ENCODE measurements at places on chromosomes 3 and 15.

DNA sequence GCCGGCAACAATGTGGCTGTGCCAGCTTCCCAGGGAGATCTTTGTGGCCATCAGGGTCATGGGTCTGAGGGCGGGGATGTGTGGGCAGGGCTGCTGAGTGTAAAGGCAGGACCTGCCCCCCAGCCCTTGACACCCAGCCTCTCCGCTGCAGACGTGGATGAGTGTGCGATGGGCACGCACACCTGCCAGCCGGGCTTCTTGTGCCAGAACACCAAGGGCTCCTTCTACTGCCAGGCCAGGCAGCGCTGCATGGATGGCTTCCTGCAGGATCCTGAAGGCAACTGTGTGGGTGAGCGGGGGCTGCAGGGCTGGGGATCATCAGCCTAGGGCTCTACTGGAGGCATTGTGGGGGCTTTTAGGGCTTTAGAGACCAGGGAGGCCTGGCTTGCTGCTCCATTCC lies 78.8 kb downstream of the FBLN2 start:
- DNase-seq: no peak

DNA sequence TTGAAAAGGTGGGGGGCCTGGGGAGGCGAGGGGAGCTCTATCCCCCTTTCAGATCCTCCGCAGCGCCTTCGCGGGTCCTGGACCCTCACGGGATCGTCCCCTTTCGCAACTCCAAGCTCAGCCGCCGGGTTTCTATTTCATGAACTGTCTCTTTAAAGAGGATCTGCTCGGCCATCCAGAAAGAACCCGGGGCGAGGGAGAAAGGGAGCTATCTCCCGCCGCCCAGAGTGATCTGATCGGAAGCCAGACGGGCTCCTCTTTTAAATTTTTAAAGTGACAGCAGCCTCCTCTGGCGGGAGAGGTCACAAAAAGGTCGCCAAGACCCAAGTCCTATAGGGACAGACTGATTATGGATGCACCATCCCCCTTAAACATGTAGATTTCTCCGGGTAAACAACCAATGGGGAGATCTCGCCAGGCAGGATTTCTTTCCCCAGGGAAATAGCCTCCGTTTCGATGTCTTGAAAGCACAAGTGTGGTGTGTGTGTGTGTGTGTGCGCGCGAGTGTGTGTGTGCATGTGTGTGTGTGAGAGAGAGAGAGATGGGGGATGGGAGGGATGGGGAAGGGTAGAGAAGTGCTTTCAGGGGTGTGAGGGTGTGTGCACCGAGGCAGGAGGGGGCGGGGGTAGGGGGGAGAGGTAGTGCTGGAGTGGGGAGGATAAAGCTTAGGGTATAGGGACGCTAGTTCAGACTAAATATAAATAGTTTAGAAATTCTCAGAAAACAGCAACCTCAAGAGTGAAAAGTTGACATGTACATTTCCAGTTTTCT lies 516.1 kb downstream of the MECOM start:
- DNase-seq: no peak

- DNase-seq: no peak
Observed at GRCh38 chr15:91228890-91229289, 128.8 kb downstream of the SV2B start.

- no peak for DNase-seq
Observed at GRCh38 chr15:83067638-83067962, 548 bp upstream of the BTBD1 start.

GRCh38 chr3:8541486-8541885 lies 39.9 kb downstream of the LMCD1 start:
- DNase-seq: no peak

DNA sequence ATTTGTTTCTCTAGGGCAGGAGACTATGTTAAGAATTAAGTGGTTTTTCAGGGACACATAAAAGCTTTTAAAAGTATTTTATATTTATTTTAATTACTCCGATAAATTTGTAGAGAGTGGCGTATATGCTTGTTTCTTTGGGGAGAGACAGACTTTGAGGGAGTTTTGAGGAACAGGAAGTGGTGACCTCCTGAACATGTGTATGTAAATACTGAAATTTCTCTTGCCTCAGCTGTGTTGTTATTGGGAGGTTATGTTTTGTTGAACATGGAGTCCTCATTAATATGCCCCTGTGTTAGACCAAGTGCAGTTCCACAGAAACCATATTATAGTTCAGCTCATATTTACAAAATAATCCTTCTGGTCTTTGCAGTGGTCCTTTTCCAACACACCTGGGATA lies 41.8 kb upstream of the UTS2B start:
- no peak for DNase-seq

DNA sequence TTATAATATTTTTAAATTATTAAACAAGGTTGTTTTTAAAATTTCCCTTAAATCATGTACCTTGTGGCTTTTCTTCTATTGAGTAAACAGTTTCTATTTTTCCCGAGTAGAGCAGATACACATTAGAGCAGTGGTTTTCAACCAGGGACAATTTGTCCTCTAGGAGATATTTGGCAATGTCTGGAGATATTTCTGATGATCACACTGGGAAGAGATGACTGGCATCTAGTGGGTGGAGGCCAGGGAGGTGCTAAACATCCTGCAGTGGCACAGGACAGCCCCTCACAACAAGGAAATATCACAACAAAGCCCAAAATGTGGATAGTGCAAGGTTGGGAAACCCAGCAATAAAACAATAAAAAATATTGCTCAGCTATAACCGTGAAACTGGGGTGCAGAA lies 113.0 kb upstream of the PTPRG start:
- no peak for DNase-seq

DNA sequence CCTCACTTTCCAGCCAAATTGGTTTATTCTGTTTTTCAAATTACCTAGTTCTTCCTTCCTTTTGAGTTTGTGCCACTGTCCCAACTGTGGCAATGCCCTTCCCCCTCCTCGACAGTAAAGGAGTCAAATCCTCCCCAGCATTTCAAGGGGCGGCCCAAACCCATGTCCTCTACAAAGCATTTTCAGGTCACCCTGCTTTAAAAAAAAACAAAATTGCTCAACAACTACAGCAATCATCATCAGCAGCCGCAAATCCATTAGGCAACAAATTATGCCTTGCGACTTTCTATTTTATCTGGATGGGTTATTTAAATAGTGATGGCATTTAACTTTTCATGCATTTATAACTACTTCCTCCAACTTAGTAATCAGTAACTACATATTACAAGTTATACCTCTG lies 32.7 kb downstream of the PLD1 start:
- DNase-seq: no peak

GRCh38 chr15:75347222-75348033 lies 589 bp downstream of the NEIL1 start:
- DNase-seq: peak; percentile 55

DNA sequence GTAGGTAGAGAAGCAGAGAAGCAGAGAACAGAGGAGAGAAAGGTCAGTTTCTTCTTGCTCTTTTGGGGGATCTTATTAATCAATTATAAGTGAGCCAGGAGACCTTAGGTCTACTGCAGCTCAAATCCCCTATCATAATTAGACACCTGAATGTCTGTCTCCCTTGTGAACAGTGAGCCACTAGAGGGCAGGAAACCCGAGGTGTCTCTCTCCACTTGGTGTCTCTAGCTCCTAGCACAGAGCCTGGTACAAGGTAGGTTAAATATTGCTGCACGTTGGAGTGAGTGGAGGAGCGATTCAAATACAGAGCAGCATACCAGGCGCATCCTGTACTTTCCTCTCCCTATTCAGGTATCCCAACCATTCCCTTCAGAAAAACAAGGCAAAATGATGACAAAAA lies 2.0 kb upstream of the ST8SIA2 start:
- DNase-seq: no peak

DNA sequence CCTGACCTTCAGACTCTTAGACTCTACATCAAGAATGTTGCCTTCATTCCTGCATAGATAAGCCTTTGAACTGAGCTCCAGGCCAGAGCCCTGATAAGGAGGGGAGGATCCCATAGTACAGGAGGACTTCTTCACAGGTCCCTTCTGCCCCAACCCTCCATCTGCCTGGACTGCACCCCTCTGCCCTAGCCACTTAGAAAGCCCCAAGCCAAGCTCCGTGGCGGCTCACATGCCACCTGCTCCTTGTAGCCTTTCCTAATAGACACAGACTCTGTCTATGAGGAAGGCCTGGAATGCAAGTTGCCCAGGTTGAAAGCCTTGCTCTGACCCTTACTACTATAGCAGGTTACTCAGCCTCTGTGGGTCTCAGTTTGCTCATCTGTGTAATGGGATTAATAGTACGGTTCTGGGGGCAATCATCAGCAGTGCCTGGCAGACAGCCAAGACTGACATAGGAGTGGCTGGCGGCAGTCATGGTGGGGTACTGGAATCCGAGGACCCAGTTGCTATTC lies 11.6 kb downstream of the PCSK6 start:
- no peak for DNase-seq

DNA sequence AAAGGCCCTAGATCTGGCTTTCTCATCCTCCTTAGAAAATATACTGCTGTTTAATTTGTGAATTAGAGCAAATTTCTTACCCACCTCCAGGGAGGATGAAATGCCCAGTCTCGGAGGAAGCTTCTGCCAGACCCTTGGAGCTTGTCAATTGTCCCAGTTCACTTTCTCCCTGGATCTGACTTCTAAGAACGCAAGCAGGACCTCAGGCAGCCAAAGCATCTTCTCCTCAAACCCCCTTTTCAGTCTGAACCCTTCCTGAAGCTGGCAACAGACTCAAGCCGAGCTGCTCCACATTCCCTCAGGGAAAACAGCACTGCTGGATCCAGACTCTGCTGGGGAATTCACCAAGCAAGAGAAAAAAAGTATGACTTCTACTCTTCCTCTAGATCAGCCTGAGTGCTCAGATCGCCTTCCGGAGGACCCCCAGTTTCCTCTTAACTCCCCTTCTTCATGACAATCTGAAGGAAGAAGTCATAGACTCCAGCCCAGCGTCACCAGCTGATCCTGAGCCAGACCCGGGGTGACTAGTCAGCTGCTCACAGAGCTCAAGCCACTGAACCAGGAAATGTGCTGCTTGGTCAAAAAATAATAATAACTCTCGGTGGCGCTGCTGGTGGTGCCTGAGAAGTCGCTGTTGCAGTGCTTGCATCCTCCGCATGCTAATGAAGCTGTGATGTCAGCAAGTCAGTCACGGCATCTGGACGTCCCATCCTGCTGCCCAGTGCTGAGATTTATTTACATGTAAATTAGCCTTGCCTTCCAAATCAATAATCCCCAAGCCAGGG lies at the start of gene PRICKLE2:
Gene PRICKLE2, minus strand, starts transcription at position 641 of the 785 bp plus-strand sequence. CDS start 26,539 bp downstream, outside the sequence.
- no peak for DNase-seq

- no peak for DNase-seq
Observed at GRCh38 chr3:71102111-71102983, 481.2 kb downstream of the FOXP1 start.

DNA sequence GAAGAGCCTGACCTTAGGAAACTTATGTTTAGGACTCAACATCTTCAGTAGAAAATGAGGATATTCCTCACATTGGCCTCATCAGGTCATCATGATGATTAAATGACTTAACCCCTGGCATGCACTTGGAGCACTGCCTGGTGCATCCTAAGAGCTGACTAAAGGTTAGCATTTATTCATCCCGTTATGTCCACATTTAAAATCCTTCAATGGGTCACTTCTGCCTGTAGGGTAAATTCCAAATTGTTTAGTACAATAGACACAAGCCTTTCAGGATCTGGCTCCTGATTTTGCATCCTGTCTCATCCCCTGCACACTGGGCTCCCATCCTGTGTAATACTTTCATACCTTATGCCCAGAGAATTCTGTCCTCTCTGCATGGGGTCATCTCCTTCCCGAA lies 195.2 kb upstream of the MCTP2 start:
- no peak for DNase-seq

DNA sequence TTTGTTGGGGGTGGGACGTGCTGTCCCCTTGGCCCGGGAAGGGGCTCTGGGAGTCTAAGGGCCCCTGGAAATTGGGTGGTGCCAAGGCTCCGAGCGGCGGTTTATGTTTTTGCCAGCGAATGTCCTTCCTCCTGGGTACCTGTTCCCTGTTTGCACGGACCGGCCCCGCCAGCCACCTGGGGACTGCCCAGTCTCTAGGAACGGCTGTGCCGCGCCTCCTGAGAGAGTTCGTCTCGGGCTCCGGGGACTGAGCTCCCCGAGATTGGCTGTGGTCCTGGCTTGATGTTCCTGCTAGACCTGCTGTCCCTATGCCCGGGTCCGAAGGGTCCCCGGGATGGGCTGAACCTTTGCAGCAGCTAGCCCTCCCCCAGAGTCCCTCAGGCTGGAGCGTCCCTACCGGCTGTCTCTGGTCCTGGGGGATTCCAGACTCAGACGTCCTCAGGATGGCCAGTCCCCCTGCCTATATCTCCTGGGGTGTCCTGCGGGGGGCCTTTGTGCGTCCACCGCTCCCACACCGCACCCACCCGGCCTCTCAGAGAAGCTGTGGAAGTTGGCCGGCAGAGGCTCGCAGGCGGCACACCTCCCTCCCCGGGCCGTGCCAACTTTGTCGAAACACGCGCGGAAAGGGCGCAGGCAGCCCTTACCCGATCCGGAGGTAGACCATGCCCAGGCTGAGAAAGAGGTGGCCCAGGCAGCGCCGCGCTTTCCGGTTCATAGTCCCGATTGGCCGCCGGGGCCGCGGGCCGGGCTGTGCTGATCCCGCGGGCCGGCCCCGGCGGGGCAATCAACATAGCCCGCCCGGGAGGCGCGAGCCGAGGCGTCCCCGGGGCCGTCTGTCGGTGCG lies 547 bp downstream of the WNT7A start:
- no peak for DNase-seq

GRCh38 chr3:183455089-183455488 lies 26.7 kb upstream of the MCF2L2 start:
- no peak for DNase-seq

GRCh38 chr15:36988947-36989346 lies 111.4 kb downstream of the MEIS2 start:
- DNase-seq: no peak

GRCh38 chr3:97197083-97197482 lies 382.7 kb downstream of the EPHA6 start:
- DNase-seq: no peak

GRCh38 chr3:21331857-21332256 lies 419.2 kb downstream of the ZNF385D start:
- DNase-seq: no peak

- no peak for DNase-seq
Observed at GRCh38 chr3:184739594-184740505, 28.0 kb upstream of the MAGEF1 start.

DNA sequence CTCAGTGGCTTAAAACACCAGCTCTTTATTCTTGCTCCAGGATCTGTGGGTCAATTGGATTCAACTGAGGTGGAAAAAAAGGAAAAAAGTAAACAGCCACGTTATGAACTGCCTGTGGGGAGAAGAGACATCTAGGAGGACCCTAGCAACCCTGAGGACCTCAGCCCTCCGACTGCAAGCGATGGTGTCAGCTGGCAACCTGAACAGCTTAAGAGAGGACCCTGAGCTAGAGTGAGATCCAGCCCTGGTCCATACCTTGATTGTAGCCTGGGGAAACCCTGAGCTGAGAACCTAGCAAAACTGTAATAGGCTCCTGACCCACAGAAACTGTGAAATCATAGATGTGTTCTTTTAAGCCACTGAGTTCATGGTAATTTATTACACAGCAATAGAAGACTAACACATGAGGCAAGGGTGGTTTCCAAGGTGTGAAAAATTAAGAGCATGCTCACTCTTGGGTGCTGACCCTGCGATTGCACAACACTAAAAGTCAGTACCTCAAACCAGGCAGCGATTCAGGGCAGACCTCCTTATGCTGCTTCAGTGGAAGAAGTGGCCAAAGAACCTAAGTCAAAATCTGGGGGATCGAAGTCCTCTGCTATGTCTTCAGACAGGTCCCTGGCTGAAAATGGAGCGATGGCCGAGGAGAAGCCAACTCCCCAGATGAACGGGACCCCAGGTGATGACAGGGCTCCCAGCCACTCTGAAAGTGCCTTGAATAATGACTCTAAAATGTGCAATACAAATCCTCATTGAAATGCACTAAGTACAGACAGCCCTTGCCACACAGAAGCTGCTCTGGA lies 57.7 kb downstream of the GASK1A start:
- DNase-seq: no peak

Data from activated CD8-positive, alpha-beta memory T cell treated with anti-CD3 and anti-CD28 coated beads, Interleukin-2, amount 50 U/mL, for 4 hours (primary cell).